ENCODE measurements at places on chromosomes 3 and 15.
A peak's percentile ranks its signal among the peaks of the same experiment; 100 is the strongest.

DNA sequence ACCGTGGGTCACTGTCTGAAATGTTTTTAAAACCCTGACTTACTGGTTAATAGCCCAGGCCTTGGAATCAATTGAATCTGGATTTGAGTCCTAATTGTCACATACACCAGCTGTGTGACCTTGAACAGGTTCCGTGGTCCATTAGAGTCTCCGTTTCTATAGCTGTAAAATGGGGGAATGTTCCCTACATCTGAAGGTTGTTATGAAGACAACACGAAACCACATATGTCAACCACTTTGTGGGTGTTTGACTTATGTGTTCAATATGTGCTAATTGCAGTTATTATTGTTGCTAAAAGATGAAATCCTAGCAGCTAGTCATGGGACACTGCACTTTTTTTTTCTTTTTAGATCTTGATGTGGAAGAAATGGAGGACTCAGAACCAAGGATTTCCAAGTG lies 35.3 kb downstream of the ZBTB38 start:
- no peak for DNase-seq

DNA sequence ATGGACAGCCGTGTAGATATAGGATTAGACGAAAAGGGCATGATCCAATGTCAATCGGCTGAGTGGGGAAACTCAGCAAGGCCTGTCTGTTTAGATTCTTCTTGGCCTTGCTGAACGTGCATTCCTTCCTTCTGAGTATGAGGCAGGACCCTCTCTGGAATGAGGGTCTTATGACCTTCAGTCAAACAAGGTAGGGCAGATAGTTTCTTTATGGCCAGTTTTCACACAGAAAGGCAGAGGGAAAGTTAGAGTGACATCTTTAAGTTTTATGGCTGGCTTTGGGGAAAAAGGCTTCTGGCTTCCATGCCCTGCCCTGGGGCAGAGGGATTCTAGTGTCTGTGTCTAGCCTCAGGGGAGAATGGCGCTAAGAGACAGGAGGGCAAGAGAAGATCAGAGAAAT lies 29.7 kb downstream of the ARNT2 start:
- no peak for DNase-seq

- peak; percentile 39 for DNase-seq
Observed at GRCh38 chr3:15356176-15356575, 23.8 kb upstream of the SH3BP5 start.

DNA sequence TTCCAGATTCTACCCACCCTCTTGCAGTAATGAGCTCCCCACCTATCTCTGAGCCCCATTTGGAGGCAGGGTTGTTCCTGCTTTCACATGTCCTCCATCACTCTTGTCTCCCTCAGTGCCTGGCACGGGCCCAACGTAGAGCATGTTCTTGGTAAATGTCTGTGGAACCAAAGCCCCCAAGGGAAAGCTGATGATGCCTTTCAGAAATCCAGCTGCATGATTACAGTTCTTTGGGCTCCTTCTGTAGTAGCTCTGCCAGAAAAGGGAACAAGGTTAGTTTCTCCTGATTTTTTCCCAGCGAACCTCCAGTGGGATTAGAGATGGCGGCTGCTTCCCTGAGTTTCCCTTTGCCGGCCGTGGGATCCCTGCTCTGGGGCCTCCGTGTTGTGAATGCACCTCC lies 39.3 kb downstream of the CGNL1 start:
- DNase-seq: no peak

- DNase-seq: no peak
Observed at GRCh38 chr3:138474163-138474562, 39.7 kb downstream of the ESYT3 start.

- no peak for DNase-seq
Observed at GRCh38 chr15:31392761-31393401, 66.2 kb downstream of the KLF13 start.

Data from iPS-NIHi11 (cell line).